ENCODE measurements at places on chromosomes 3 and 15.

GRCh38 chr15:84681831-84682230, 23.8 kb upstream of the NMB start:
- no peak for DNase-seq

- no peak for DNase-seq
These were observed 57.5 kb upstream of the MUC13 start for GRCh38 chr3:124992041-124992440.

- no peak for DNase-seq
These were observed 9.5 kb upstream of the SEMA7A start for GRCh38 chr15:74443100-74443909.

DNA sequence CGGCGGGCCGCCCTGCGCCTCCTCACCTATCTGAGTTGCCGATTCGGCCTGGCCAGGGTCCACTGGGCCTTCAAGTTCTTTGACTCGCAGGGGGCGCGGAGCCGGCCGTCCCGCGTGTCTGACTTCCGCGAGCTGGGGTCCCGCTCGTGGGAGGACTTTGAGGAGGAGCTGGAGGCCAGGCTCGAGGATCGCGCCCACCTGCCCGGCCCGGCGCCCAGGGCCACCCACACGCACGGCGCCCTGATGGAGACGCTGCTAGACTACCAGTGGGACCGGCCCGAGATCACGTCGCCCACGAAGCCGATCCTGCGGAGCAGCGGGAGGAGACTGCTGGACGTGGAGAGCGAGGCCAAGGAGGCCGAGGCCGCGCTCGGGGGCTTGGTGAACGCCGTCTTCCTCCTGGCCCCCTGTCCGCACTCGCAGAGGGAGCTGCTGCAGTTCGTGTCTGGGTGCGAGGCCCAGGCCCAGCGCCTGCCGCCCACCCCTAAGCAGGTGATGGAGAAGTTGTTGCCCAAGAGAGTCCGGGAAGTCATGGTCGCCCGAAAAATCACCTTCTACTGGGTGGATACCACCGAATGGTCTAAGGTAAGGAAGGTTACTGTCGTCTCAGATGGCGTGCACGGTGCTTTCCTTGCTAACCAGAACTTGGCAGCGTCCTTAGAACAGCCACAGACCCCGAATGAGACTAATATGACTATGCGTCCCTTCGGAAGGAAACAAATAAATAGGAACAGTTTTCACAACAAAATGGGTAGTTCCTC, 567 bp downstream of the TICRR start:
- no peak for DNase-seq

DNA sequence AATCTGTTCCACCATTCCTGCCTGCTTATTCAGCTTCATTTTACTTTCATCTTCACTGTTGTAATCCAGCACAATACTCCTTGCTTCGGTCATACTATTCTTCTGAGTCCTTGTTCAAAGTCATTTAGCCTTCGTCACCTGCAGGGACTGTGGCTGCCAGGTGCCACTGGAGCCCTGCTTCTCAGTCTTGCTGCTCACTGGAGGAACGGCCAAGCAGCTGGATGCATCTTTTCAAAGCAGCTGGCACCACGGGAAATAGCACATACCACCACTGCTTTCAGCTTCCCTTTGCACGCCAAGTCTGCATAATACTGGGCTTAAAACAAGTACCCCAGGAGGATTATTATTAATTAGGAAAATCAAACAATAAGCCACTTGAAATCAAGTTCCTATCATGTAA, 287.6 kb downstream of the BCHE start:
- DNase-seq: no peak

GRCh38 chr15:90379263-90379662, 8.8 kb upstream of the IQGAP1 start:
- DNase-seq: no peak

DNA sequence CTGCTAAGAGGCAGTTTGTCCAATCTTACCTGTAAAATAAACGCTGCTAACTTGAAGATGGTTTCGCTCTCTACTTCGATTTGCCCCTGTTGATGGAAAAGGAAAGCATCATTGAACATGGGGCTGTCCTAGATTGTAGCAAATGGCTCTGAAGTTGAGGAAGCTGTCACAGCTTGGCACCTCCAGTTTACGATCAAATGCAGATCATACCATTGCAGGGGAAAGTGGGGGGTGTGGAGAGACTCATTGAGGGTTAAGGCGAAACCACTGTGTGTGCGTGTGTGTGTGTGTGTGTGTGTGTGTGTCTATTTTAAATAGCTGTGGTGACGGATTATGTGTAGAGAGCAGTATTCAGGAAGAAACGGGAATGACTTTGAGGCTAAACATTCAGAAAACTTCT, 127.6 kb upstream of the LMOD3 start:
- DNase-seq: no peak

GRCh38 chr15:84057714-84058331, 177.8 kb upstream of the GOLGA6L4 start:
- DNase-seq: no peak

DNA sequence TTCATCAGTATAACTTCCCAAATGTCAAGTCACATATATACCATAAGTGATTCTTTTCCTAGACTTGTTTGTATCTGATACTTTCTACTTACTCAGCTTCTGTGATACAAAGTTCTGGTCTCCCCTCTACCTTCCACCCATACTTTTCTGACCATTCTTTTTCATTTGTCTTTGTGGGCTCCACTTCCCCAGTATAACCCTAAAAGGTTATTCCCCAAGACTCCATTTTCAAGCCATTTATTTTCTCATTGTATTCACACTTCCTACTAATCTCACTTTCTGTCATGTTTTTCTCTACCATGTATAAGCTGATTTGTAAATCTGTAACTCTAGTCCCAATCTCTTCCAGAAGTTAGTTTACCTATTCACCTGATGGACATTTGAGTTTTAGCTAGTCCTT, 34.0 kb downstream of the IQCB1 start:
- no peak for DNase-seq

DNA sequence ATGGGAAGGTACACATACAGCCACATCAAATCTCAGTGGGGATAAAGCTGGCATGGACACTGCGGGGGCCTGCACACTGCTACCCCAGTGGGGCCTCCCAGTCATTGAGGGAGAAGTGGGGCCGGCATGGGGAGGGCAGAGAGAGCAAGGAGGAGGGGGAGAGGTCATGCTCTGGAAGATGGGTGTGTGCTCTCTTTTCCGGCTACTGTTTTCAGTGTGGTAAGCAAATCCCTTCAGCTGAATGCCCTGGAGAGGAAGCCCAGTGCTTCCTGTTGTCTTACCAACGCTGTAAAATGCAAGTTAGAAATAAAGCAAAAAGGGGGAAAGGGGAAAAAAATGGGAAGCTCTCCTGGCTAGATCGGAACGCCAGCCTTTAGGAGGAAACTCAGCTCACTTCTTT, 30.8 kb downstream of the NRROS start:
- no peak for DNase-seq

GRCh38 chr3:172145031-172145686, 105.8 kb downstream of the FNDC3B start:
- no peak for DNase-seq

DNA sequence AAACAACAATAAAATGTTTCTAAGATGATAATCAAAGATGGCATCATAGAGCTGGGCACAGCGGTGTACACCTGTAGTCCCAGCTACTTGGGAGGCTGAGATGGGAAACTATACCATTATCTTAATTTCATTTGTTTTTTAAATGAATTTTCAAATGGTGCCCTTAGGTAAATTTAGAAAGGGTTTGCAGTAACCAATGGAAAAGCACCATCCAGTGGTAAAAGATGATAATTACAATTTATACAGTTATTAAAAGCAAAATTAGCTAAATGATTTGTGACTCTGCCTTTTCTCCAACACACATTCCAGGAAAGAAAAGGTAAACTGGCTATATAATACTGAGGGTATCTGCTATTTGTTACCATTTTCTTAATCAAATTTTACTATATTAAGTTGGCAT, 14.4 kb upstream of the ANKRD28 start:
- DNase-seq: no peak

DNA sequence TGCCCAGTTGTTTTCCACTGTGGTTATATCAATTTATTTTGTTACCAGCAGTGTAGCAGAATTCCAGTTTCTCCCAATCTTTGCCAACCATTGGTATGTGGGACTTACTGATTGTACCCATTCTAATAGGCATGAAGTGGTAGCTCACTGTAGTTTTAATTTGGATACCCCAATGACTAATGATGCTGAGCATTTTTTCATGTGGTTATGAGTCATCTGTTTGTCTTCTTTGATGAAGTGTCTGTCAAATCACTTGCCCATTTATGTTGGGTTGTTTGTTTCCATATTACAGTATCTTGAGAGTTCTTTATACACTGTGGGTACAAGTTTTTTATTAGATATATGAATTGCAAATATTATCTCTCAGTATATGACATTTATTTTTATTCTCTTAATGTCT, 644.3 kb downstream of the NR2F2 start:
- peak; percentile 34 for DNase-seq

DNA sequence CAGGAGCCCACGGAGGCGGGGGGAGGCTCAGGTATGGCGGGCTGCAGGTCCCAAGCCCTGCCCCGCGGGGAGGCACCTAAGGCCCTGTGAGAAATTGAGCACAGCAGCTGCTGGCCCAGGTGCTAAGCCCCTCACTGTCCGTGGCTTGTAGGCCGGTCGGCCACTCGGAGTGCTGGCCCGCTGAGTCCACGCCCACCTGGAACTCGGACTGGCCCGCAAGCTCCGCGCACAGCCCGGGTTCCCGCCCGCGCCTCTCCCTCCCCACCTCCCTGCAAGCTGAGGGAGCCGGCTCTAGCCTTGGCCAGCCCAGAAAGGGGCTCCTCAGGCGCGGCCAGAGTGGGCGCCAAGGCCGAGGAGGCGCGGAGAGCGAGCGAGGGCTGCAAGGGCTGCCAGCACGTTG, 12.2 kb upstream of the KCNMB3 start:
- DNase-seq: no peak

- no peak for DNase-seq
These were observed 31.8 kb downstream of the GPR176 start for GRCh38 chr15:39888243-39888642.

GRCh38 chr3:190497811-190498210, 16.1 kb upstream of the IL1RAP start:
- no peak for DNase-seq

DNA sequence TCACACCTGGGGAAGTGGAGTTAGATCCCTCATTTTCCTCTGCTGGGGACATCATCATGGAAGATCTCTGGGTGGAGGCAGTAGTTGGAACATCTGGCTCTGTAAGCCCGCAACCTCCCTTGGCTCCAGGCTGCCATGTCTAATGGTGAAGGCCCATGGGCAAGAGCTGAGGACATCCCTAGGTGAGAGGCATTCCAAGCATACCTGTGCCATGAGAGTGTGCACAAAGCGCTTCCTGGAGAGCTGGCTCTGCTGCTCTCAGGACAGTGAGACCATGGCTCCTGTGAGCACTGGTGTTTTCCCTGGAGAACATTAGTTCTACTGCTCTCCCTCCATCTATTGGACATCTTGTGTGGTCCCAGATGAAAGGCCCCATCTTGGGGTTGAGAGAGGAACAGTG, 7.7 kb downstream of the MAPKAPK3 start:
- no peak for DNase-seq

GRCh38 chr3:13837751-13838150, 42.1 kb downstream of the WNT7A start:
- DNase-seq: no peak

DNA sequence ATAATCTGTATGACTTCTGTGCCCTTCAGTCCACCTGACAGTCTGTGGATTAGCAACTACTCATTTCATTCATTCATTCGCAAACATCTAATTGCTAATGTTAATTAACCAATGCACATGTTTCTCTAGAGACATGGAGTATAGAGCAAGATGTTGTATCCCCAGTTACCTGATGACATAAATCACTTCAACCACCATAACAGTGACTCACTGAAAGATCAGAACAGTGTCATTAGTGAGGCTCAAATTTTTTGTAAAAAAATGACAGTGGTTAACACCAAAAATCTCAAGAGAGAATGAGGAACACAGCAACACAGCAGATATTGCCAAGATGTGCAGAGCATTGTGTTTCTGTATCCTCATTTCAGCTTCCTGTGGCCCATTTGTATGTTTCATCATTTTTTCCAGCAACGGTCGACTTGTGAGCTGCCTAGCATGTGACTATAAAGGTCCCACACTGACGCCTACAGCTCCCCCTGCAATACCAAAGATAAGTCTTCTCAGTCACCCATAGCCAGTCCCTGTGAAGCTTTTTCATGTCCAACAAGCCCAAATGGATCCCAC, 3.7 kb upstream of the PLD1 start:
- no peak for DNase-seq

- DNase-seq: no peak
These were observed 26.4 kb upstream of the HGD start for GRCh38 chr3:120708408-120708807.

- DNase-seq: no peak
These were observed 413.5 kb upstream of the THBS1 start for GRCh38 chr15:39167164-39168058.

DNA sequence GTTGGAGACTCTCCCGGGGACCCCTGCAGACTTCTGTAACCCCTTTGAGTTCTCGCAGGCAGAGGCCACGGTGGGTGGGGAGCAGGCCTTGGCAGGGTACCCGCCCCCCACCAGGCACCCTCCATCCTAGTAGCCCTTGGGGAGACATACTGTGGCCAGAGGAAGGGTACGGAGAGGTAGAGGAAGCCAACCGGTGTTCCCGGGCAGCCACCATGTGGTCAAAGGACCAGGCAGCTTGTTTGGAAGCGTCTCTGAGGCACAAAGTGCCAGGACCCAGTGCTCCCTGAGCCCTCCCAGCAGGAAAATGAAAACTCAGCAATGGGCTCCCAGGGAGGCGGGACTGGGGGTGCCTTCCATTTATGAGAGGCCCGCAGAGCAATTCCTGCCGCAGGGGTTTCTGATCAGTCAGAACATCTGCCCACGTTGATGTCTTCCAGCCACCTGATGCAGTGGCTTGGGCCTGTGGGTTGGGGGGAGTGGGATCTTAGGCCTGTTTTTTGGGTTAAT, 53.0 kb upstream of the CGNL1 start:
- no peak for DNase-seq

DNA sequence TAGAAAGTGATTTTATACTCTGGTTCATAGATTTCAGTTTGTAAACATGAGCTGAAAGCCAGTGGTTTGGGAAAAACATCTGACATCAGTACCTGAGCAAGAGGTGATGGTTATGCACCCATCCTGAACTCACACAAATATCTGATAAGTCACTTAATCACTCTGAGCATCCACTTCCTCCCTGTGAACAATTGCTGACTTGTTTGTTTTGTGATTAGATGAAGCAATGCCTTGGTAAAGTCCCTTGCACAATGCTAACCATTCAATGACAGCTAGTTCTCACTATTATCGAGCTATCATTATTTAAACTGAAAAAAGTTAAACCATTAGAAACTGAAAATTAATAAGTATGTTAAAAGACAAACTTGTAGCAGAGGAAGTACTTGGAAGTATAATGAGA, 303.0 kb downstream of the PLOD2 start:
- no peak for DNase-seq

Data from LoVo (cell line).